ENCODE measurements at places on chromosomes 7 and 10.
A peak's percentile ranks its signal among the peaks of the same experiment; 100 is the strongest.

DNA sequence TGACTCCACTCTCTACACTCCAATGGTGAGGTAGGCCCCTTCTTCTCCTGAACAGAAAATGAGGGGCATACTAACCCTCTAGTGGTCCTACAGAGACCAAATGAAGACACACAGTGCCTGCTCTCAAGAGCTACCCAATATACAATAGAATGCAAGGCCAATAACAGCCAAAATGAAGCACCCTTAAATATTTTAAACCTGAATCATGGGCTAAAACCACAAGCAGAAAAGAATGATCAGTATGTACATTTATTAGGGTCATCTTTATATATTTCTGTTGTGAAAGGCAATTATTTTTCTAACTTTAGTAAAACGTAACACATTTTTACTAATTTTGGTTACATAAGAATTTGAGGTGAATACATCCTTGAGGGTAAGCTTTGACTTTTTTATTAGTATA, 49.9 kb upstream of the COL1A2 start:
- DNase-seq: no peak

- DNase-seq: no peak
Observed at GRCh38 chr7:87322912-87323311, 22.6 kb upstream of the CROT start.

DNA sequence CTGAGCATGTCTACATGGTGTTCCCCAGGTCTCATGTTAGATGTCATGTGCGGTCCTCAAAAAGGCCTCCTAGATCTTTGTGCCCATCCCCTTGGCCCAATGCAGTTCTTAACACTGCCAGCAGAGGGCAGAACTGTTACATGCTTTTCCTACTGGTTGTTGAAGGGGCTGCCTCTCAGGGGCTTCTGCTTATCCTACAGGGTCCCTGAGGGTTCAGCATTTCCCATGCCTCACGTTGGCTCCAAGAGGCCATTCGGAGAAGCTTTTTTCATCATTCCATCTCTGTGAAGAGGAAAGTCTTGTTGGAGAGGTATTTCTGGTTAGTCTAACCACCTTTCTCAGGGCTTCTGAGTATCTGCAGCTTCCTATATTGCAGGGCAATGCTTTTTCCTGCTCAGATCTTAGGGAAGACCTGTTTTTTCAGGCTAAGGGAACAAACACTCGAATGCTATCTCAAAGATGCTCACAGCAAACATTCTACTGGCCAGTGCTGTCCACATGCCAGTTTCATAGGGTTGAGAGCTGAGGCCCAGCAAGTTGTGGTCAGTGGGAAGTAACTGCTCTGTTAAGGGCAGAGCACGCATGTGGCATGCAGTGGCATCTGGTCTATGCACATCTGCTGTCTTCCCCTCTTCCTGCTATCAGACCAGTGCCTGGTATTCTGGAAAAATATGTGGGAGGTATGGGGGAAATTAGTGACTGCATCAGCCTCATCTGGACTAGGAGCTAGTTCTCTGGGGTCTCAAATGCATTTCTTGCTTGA, 31.5 kb downstream of the MBL2 start:
- no peak for DNase-seq

GRCh38 chr7:137992104-137992549, 9.8 kb downstream of the CREB3L2 start:
- no peak for DNase-seq

- DNase-seq: no peak
Observed at GRCh38 chr10:125218967-125219366, 58.6 kb upstream of the CTBP2 start.

- DNase-seq: no peak
Observed at GRCh38 chr7:95261895-95262415, 62.4 kb downstream of the PON1 start.

DNA sequence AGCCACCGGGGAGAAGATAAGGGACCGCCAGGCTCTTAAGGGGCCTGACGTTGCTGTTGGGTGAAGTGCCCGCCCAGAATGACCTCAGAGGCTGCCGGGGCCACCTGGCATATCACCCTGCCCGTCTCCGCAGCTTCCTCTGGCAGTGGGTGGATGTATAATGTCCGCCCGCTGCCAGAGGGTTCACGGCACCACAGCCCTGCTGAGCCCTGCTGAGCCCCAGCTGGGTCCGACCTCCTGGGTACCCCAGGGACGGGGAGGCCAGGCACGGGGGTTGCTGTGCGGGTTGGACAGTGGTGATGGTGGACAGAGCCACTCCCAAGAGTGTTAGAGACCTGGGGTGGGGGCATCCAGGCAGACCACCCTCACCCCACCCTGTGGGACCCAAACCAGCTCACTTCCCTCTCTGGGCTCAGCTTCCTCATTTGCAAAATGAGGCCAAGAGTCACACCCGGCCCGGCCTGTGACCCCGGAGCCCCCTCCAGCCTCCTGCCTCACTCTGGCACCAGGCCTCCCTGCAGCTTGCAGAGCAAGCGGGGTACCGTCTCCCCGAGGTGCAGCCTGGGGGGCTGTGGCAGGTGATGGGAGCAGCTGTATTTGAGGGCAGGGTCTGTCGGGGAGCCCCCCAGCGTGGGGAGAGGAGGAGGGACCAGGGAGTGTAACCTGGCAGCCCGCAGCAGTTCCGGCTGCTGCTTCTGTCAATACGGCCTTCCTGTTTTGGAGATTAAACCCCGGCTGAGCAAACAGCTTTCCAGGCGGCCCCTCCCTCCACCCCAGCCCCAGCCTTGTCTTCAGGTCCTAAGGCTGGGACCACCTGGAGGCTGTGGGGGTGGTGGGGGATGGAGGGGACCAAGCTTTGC, 8.4 kb upstream of the LFNG start:
- DNase-seq: peak; percentile 73

DNA sequence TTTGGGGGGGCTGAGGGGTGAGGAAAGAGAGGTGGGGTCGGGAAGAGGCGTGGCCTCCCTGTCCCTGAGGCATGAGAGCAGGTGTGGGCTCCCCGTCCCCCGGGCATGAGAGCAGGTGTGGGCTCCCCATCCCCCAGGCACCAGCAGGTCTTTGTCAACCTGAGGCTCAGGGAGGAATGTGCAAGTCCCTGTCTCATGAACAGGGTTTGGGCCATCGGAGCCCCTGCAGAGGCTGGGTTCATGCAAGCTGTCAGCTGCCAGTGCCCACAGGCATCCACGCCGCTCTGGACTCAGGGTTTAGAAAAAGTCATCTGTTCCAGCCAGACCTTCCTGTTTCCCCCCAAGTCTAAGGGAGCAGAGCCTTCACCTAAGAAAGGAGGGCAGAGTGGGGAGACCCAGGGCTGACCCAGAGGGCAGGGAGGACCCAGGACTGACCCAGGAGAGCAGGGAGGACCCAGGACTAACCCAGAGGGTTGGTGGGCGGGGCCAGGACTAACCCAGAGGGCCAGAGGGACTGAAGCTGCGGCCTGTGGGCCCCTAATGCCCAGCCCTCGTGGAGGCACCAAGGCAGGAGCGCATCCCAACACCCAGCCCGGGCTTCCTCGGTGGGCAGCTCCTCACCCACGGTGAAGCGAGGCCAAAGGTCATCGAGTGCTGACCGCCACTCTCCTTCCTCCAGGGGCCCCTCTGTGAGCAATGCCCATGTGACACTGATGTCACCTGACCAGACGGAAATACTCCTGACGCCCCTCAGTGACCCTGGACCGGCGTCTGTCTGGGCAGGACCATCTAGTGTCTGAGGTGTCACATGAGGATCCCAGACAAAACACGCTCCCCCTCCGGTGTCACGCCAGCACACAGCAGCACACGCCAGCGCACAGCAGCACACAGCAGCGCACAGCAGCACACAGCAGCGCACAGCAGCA, 28.9 kb upstream of the GPR146 start:
- no peak for DNase-seq
